Esophagus mucosa (tissue), 1 donor: ENCODE measurements at places on chromosomes 12 and 14. TPM values are rescaled to one million over a fixed set of nuclear protein-coding genes. Genes with fewer than 3 reads are reported as not detected.

DNA sequence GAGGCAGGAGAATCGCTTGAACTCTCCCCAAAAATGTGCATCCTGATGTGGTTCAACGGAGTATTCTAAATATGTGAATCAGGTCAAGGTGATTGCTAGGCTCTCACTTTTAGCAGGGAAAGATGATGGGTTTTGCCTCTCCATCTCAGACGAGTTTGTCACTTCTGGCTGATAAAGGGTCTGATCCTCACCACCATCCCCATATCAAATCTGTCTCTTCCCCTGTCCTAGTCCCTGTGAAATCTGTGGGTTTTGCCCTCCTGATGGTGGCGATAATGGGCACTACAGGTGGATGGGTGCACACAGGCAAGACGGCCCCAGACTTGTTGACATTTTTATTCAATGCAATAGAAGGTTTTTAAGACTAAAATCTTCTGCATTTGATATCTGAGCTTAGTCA, 384.6 kb downstream of the GLT1D1 start:
- no peak for ATAC-seq

DNA sequence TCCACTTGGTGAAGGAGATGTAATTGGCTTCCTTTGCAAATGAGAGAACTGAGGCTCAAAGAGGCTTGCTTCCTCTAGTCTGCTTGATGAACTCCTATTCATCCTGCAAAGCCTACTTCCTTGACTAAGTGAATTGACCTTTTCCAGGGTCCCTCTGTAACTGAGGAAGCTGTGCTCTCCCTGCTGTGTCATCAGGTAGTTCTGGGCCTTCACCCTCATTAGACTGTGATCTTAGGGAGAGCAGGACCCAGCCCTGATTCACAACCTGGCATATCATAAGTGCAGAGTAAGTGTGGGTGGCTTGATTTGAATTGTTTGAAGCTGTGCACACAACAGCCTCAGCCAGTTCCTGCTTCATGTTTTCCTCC, 16.3 kb downstream of the ASB2 start:
- peak; percentile 33 for ATAC-seq

DNA sequence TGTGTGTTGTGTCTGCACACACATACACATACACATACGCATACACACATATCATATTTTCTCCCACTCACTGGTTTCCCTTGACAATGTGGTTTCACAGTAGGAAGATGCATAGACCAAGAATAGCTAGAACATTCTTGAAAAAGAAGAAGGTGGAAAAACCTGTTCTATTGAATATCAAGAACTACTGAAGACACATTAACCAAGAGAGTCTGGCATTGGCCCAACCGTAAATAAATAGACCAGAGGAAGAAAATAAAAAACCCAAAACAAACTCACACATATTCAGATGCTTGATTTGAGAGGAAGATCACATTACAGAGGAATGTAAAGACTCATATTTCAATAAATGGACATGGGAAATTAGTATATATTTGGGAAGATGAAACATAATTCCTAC, 311.3 kb downstream of the FOXG1 start:
- no peak for ATAC-seq

- no peak for ATAC-seq
Measured at GRCh38 chr12:101078536-101079285, 131.3 kb downstream of the SLC5A8 start.

TAS2R30 gene
- 1.1 TPM for total RNA-seq

DNA sequence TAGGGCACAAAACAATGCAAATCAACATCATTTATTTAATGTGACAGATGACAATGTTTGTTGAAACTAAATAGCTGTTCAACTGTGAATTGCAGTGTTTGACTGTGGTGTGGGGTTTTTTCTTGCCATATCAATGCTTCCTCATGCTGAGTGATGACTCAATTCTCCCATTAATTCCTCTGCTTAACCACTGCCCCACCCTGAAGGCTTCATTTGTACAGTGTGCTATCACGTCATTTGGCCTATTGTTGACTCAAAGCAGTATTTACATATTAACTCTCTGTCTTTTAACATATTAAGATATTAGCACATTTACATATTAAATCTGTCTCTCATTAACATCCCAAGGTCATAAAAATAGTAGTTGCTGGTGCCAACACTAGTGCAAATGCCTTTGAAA, 164.8 kb upstream of the NRXN3 start:
- ATAC-seq = peak; percentile 99

- ATAC-seq = peak; percentile 25
Measured at GRCh38 chr12:51188359-51189051, 15.6 kb upstream of the TFCP2 start.

GRCh38 chr12:108457734-108458361, 57.2 kb upstream of the FICD start:
- ATAC-seq = no peak

SMCO2 gene
- 0.76 TPM for total RNA-seq

BAZ1A gene
- 34.6 TPM for total RNA-seq

DNA sequence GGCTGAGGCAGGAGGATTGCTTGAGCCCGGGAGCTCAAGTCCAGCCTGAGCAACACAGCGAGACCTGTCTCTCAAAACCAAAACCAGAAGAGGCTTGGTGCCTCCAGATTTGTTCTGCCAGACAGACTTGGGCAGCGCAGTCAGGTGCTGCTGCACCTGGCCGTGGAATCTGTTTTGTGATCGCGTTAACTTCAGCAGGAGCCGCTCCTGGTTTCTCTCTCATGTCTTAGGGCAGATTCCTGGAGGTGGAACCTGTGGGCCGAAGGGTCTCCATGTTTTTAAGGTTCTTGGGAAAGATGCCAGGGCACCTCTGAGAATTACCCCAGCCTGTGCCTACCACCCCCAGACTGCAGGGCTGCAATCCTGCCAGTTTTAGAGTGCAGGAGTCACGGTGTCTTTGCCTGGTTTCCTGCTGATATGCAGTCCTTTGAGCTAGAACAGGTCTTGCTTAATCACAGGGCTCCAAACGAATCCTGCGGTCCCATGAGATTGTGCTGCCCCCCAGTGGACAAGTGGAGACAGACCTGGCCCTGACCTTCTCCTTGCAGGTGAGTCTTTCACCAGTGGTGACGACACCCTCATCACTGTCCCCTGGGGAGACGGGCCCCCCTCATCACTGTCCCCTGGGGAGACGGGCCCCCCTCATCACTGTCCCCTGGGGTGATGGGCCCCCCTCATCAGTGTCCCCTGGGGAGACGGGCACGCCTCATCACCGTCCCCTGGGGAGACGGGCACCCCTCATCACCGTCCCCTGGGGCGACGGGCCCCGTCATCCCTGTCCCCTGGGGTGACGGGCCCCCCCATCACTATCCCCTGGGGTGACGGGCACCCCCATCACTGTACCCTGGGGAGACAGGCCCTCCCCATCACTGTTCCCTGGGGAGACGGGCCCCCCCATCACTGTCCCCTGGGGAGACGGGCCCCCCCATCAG, 37.6 kb downstream of the PACS2 start:
- peak; percentile 93 for ATAC-seq

- ATAC-seq = no peak
Measured at GRCh38 chr14:54816450-54816849, 86.2 kb downstream of the GCH1 start.

DNA sequence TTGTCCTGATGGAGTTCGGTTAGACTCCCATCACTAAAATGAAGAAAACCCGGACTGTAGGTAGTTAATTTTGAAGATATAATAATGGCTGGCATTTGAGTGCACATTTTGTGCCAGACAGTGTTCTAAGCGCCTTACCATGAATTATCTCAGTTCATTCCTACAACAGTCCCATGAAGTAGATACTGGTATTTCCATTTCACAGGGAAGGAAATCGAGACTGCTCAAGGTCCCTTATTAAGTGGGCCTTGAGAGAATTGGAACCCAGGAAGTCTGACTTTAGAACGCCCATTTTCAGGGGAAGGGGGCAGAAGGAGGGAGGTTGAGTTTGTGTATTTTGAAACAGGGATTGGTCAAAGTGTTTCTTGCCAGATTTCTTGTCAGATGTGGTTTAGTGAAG, 855 bp downstream of the MNAT1 start:
- no peak for ATAC-seq

DNA sequence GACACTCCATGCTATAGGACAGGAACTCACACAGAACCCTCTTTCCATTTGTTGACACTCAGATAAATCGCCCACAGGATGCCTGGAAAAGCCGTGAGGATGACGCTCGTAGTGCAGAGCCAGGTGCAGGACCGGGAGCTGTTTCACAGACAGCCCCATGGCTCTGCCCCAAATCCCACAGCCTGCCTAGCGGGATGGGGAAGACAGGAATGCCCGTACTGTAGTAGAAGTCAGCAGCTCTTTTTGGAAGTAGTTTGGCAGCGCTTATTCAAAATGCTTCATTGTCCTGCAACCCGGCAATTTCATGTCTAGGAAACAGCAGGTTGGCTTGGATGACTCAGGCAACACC, 41.6 kb downstream of the JAG2 start:
- ATAC-seq = peak; percentile 45

DNA sequence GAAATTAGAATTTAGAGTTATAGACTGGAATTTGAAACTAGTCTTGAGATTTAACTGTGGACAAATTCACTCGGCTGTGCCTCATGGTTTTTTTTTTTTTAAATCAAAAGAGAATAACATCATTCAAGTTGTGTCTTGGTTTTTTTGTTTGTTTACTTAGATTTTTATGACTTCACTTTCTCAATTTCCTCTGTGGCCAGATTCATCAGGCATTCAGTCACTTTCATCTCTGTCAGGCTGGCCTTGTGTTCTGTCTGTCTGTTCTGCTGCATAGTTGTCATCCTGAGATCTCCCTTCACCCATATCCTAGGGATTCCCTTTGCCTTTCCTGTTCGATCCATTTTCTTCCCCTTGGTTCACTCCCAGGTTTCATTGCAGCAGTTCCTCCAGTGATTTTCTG, 10.0 kb downstream of the MARK3 start:
- no peak for ATAC-seq

- ATAC-seq = no peak
Measured at GRCh38 chr12:67498991-67499390, 149.6 kb upstream of the DYRK2 start.

- peak; percentile 56 for ATAC-seq
Measured at GRCh38 chr12:130162745-130163460, 639 bp downstream of the FZD10 start.

DNAI7 gene
- total RNA-seq = not detected

- peak; percentile 98 for ATAC-seq
Measured at GRCh38 chr14:77123381-77124325, 17.9 kb downstream of the ZDHHC22 start.

GRCh38 chr12:47766502-47767215, 6.4 kb upstream of the SLC48A1 start:
- ATAC-seq = no peak

SYT1 gene
- 0.36 TPM for total RNA-seq

DNA sequence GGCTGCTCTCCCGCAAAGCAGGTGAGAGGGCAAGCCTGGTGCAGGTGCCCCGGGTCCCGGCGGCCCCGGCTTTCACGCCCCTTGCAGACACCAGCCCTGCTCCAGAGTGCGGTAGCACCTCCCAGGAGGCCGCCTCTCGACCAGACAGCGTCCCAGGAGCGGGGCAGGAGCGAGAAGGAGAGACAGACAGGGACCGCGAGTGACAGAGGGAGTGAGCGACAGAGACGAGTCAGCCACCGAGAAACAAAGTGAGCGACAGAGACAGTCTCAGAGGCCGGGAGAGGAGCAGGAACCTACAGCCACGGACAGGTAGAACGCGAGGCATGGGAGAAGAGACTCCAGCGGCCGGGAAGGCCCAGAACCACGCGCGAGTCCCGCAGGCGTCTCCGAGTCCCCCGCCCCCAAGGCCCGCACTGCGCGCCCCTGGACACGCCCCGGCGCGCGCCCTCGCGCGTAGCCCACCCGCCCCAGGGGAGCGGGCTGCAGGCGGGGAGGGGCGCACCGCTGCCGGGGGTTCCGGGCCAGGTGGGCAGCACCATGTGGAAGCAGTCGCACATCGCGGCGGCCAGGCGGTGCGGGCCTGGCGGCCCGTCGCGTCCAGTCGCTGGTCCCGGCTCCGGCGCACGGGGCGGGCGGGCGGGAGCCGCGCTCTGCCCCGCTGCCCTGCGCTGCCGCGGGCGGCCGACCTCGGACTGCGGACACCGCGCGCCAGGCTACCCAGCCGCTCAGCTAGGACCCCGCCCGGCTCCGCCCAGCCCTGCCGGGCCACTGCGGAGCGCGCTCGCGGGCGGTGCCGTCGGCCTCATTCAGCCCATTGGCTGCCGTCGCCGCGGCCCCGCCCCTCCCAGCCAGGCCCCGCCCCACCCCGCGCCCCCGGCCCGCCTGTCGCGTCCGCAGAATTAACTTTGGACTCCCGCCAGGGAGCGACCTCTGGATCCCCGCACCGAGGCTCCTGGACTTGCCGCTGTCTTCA, at the start of gene AHNAK2:
AHNAK2 (minus strand) TSS at position 694 of the 973 bp plus-strand sequence; CDS start at position 557, 137 bp downstream.
- peak; percentile 51 for ATAC-seq

- ATAC-seq = peak; percentile 59
Measured at GRCh38 chr12:12586879-12587675, 24.4 kb upstream of the DUSP16 start.

- no peak for ATAC-seq
Measured at GRCh38 chr12:118866346-118866745, 115.0 kb upstream of the SRRM4 start.

- no peak for ATAC-seq
Measured at GRCh38 chr12:6076346-6076745, 48.1 kb downstream of the VWF start.

GRCh38 chr12:32066206-32066605, 40.4 kb upstream of the BICD1 start:
- no peak for ATAC-seq

DNA sequence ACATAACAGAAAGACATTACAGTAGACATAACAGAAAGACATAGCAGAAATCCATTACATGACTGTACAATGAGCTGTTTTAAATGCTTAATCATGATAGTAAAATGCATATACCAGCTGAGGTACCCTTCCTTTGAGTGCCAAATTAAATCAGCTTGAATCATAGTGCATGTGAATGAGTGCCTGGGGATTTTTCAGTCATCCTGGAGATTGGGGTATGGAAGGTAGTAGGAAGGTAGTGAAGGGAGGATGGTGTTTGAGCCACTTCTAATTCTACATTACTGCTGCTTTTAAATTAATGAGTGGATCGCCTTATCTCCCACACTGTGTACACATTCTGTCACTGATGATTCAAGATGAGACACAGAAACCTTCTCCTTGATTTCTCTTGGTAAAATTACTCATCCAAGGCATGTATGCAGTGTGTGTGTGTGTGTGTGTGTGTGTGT, 534.2 kb downstream of the LRFN5 start:
- ATAC-seq = no peak

KERA gene
- total RNA-seq = not detected

DNA sequence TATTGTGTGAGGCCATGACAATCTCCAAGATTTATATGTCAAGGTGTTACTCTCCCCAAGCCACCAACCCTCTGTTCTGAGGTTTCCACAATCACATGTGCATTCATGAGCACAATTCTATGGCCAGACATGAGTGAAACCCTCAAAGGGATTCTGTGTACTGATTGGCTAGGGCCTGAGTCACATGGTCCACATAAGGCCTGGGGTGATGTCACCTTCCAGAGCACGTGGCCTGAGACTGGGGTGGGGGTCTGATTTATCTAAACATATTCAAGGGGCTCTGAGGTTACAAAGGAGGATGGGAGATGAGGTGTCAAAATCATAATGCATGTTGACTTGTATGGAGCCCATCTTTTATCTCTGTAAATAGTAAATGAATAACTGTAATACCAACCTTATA, 1369.9 kb upstream of the TMEM132C start:
- no peak for ATAC-seq

- ATAC-seq = no peak
Measured at GRCh38 chr14:36517242-36518030, 2.6 kb downstream of the NKX2-1 start.
